ENCODE measurements at places on chromosomes 1 and 21.

- no peak for DNase-seq
These were observed 23.0 kb downstream of the MARK1 start for GRCh38 chr1:220550811-220551399.

DNA sequence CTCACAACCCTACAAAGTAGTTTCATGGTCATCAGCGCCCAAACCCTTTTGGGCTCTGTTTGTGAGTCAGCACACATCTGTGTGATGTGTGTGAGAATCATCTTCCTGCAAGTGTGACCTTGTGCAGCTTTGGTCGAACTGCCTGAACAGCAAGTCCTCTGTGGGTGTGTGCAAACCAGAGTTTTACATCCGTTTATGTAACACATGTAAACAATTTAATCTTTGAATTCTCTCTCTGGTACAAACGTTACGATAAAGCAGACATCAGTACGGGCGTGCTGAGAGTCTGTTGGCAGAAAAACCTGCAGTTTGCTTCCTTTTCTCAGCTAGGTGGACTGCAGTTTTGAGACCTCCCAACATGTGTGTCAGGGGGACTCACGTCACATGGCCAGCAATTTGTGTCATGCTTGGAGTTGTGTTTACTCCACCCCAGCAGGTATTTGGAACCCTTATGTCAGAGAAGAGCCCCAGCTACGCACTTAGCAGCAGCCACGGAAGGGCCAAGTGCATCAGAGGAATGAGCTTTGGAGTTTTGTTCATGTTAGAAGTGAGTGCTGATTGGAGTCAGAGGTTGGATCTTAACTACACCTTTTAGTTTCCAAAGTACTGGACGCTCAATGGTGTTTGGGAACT, 230.8 kb downstream of the PAPPA2 start:
- DNase-seq: no peak

GRCh38 chr1:89360716-89361115, 3.1 kb upstream of the GBP6 start:
- no peak for DNase-seq

GRCh38 chr1:159737238-159737916, 23.0 kb upstream of the CRP start:
- no peak for DNase-seq

DNA sequence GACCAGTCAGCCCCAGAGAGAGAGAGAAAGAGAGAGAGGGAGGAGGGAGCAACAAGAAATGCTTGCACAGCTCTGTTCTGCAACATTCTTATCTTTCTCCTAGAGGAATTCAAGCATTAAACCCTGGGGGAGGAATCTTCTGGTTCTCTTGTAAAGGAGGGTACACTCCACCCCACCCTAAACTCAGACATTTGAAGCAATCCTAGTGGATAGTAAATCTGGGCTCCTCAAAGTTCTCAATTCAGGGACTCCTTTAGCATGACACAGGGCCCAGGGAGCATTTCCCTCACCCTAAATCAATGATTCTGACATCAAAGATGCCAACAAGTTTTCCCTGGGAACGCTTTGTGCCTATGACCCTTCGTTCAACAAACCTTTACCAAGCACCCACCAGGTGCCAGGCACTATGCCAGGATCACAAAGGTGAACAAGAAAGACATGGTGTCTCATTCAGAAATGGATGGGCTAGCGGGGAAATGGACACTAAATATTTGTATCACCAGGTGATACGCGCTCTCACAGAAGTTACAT, 11.9 kb upstream of the CAPN2 start:
- DNase-seq: no peak

- no peak for DNase-seq
These were observed 16.3 kb downstream of the PAX7 start for GRCh38 chr1:18646786-18647410.

DNA sequence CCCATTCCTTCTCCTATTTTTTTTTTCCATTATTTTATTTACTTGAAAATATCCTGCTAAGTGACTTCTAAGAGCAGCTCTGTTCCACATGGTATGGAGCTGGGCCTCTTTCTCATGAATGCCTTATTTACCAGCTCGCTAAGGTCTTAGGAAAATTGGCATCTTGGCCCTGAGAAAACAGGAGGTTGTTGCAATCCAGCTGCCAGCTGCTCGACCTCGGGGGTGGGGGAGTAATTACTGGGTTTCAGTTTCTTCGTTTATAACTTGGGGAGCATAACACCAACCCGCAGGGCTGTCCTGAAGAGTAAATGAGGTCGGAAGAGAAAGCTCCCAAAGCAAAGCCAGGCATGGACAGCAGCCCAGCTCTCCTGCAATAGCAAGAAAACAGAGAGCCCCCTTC, 176.3 kb downstream of the AJAP1 start:
- no peak for DNase-seq

DNA sequence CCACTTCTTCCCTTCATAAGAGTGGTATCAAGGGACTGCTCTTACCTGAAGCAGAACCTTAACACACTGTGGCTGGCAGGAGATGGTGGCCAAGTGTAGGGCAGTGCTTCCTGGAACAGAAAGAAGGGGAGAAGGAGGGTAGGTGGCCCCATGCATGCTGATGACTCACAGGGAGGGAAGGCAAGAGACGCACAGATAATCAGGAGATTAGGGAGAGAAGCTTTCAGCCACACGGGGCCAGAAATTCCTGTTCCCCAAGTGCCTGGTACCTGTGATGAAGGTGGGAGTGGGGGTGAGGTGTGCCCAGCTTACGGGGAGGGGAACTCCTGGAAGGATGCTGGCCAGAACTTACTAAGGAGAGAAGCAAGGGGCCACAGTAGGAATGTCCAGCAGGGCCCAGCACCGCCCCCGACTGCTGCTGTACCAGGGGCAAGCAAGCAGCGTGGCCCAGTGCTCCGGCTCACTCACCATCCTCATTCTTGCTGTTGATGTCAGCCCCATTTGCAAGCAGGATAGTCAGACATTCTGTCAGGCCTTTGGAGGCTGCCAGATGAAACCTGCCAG, 7.7 kb downstream of the ANKRD35 start:
- DNase-seq: no peak

DNA sequence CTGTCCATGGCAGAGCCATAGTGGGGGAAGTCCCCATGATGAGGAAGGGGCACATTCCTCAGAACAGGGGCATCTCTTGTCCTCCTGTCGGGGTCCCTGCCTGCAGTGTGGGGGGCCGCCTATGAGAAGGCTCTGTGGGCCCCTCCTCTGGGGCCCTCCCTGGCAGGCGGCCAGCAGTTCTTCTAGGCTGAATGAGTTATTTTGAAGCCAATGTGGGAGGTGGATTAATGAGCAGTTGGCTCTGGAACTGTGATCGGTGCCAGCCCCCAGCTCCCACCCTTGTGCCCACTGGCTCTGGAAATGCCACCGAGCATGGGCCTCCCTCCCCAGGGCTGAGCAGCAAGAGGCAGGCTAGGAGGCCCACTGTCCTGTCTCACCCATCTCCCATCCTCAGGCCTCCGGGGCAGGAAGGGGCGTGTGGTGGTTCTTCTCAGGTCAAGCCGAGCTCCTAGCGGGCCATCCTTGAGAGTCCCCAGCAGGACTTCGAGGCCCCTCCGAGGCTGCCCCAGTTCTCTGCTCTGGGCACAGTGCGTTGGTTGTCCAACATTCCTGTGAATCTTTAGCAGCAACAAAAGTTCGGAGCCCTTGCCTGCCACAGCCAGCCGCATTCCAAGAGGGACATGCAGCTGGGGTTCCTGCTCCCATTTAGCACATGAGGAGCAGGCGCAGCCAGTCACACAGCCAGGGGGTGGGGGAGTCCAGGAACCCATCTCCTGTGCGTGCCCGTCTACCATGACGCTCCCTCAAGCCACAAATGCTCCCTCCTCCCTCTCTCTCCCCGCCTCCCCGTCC, 57.2 kb downstream of the EDN2 start:
- no peak for DNase-seq

DNA sequence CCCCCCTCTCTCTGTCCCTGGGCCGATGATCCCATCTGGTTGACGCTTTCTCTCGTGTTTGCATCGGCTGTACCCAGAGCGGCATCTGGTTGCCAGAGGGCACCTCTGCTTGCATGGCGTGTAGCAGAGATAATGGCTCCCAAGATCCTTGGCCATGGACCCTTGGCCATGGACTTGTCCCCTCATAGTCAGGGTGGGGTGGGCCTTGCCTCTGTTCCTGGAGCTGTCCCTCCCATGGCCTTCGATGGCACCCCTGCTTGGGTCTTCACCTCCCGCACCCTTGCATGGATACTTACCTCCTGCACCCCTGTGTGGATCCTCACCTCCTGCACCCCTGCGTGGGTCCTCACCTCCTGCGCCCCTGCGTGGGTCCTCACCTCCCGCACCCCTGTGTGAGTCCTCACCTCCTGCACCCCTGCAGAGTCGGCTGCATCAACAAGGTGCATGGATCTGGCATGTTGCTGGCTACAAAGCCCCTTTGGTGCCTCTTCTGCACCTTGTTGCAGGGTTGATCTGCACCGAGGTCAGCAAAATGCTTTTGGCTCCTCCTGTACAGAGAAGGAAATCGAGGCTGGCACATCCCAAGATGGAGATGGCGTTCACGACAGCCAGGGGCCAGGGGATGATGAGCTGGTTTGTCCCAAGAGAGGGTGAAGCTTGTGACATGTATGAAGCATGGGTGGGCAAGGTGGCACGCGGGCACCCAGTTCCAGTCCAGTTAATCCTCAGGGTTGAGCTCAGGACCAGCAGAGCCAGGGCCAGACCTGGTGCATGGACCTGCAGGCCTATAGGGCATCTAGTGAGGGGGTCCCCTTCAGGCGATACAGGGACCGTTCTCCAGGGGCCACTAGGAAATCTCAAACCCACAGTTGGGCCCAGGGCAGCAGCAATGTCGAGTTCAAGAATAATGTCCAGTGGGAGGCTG, 46.1 kb upstream of the C1orf174 start:
- no peak for DNase-seq

DNA sequence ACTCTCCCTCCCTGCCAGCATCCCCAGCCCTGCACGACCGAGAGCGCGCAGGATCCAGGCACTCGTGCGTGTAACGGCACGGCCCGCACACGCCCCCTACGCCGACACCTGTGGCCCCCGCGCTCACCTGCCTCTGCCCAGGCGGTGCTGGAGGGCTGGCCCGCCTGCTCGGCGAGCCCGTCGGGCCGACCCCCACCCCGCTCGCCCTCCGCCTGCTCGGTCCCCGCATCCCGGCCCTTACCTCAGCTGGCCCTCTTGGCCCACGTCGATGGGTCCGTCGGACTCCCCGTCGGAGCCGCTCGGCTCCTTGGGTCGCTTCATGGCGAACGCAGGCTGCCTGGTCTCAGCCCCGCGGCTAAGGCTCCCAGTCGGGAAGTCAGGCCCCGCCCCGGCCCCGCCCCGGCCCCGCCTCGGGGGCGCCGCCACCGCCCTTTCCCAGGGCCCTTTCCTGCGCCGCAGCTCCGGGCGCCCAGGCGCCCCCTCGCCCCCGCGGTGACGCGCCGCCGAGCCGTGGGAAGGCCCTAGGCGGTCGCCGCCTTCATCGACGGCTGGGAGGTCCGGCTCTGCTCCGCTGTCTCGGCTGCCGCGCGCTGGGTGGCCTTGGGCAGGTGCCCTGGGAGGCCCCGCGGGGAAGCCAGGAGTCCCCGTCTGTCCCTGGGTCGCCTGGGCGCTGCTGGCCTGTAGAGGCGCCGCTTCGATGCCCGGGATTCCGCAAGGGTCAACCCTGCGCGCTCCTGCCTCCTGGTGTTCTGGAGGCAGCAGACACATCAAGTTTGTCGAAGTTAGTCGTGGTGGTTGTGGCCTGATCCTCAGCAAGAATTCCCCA, at the start of gene HEYL:
Gene HEYL, minus strand, starts transcription at position 339 of the 826 bp plus-strand sequence. Its CDS starts 18 bp downstream, at position 321.
- peak; percentile 57 for DNase-seq

GRCh38 chr1:207987164-207987563, 76.2 kb upstream of the CD34 start:
- no peak for DNase-seq

GRCh38 chr21:41874611-41875010, 4.5 kb downstream of the PRDM15 start:
- DNase-seq: no peak

- DNase-seq: no peak
These were observed 3.5 kb upstream of the LRRC38 start for GRCh38 chr1:13517193-13517812.

GRCh38 chr1:94873520-94874351, 53.2 kb downstream of the CNN3 start:
- DNase-seq: peak; percentile 56

- no peak for DNase-seq
These were observed 85.8 kb downstream of the ZNF644 start for GRCh38 chr1:90936061-90936460.
